Hematopoietic multipotent progenitor cell treated with erythropoietin and hydrocortisone succinate and interleukin-3 and kit ligand, for 4 days (in vitro differentiated cells): ENCODE measurements at places on chromosomes 1 and 21.

GRCh38 chr1:96510911-96511310 lies 210.7 kb upstream of the PTBP2 start:
- DNase-seq = no peak

DNA sequence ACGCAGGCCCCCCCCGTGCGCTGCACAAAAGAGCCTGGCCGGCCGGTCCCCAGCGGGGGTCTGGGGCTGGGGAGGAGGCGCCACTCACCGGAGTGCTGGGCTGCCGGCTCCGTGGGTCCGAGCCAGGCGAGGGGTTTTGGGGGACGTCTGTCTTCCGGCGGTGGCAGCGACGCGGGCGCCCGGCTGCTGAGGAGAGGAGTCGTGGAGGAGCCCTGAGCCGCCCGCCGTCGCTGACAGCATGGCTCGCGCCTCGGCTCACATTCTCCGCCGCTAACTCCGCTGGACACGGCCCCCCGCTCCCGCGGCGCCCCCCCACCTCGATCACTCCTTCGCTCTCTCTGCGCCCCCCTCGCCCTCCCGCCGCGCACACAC lies 649 bp downstream of the AHDC1 start:
- peak; percentile 60 for DNase-seq

DNA sequence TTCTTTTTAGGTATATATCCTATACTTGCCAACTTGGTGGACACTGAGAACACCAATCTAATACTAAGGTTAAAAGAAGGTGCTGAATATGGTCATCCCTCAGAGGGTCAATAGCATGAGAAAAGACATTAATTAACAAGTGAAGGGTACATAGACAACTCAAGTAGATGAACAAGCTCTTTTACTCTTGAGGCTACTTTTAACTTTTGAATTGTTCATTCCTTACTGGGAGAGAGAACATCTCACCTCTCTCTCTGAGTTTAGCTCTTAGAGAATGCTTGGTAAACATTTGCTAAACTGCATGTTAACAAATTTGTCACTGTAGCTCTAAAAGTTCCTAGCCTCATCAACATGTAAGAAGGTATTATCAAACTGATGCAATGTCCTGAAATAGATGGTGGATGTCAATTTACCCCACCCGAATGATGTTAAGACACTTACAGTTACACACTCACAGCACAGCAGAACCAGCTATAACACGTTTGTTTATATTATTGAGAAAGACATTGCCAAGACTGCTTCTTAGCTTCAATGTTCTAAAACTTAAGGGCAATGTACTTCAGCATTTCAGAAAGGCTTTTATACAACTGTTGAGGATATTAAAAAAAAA lies 35.9 kb downstream of the HEATR1 start:
- no peak for DNase-seq

DNA sequence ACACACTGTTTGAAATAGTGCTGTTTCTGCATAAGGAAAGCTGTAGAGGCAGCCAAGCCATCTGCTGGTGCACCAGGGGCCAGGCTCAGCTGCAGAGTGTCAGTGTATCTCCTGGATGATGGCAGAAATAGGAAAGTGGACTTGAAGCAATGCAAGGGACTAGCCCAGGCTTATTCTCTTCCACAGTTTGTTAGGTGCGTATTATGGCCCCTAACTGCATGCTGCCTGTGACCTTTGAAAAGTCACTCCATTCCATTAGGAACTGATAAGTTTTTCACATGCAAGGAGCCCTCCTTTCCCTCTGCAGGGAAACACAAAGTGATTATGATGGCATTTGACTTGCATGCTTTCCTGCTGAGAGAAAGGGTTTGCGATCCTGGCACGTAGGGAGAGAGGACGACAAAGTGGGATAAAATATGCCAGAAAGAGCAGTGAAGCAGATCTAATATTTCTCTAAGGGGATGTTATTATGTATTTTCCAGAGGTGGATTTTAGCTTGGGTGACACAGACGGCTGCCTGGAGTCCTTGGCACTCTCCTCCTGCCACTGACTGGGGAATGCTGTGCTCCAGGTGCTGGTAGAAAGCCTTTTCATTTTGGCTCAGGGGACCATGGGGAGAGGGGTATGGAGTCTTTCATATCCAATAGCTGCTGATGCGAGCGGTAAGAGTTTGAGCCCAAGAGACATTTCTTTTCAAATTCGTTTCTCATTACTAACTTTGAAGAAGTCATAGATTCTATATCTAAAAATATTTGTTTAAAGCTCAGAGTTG lies 402.1 kb upstream of the B3GALT2 start:
- no peak for DNase-seq

DNA sequence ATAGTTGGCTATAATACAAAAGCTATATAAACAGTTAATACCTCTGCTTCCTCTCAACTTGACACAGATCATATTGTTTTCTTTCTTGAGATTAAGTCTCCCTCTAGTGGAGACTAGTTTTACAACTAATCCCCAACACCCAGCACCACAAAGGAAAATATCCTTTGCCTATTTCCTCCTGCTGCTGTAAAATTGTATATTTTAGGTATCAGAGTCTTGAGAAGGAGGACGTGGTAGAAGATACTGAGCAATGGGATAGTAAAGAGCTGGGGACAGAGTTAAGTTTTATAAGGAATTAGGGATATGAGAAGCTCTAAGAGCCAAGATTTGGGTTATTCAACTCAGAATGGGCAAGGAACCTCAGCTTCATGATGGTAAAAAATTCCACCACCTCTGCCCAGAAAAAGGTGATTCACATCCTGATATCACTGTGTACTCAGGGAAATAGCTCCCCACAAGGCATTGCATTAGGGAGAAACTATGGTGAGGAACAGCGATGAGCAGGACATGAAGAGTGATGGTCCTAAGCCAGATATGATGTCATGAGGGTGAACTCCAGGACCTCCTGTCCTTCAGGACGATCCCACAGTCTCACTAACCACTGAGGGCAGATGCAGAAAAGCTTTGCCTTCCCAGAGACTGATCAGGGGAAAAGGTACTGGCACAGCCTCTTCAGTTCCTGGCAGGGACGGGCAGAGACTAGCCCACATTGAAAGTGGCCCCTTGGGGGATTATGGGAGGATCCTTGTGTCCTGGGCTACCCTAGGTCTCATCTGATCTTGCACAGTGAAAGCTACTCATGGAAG lies 14.7 kb upstream of the CFAP126 start:
- DNase-seq = peak; percentile 88

- no peak for DNase-seq
These were observed 24.9 kb downstream of the CHML start for GRCh38 chr1:241615043-241615974.

DNA sequence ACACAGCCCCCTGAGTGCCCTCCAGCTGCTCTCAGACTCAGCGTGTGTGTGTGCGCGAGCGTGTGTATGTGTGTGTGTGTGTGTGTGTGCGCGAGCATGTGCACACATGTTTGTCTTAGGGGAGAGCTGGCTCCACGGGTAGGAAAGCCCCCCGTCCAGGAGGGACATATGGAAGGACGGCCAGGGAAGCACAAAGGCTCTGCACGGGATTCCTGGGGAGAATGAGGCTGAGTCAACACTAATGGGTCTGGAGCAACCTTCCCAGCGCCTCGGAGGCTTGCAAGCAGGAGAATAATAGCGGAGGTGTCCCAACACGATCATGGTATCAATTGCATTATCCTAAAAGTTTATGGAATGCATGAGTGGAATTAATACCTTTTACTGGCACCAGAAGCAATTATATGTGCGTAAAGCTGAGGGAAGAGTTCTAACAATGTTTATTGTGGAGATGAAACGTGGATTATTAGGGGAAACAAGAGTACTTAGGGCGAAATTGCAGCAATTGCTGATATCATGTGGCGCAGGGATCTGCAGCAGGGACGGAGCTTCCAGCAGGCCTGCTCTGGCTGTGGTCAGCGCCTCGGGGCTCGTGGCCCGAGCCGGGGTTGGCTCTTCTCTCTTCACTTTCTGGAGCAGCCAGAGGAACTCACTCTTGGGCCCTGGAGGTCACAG lies 40.3 kb upstream of the CCDC27 start:
- DNase-seq = no peak

- DNase-seq = no peak
These were observed 76.5 kb downstream of the BCAR3 start for GRCh38 chr1:93605026-93605568.

- DNase-seq = no peak
These were observed 431.5 kb downstream of the LMO4 start for GRCh38 chr1:87760155-87760554.

- DNase-seq = no peak
These were observed 36.7 kb upstream of the TARDBP start for GRCh38 chr1:10975567-10976326.

- DNase-seq = no peak
These were observed 30.8 kb downstream of the LRRC53 start for GRCh38 chr1:74481607-74482006.

DNA sequence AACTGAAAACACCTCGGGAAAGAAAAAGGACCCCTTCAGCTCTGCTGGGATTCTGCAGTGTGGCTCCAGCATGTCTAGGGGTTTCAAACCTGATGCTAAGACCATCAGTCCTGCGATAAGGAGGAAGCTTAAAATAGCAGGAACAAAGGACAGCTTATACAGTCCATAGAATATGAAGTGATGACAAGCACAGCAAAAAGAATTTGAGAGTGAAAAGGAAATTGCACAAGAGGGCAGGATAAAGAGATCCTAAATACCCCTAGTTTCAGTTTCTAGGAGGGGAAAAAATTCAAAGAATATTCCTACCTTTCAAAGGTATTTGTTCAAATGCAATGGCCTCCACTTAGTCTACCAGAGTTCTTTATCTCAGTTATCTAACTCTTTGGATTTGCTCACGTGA lies 171.4 kb downstream of the TGFB2 start:
- no peak for DNase-seq

DNA sequence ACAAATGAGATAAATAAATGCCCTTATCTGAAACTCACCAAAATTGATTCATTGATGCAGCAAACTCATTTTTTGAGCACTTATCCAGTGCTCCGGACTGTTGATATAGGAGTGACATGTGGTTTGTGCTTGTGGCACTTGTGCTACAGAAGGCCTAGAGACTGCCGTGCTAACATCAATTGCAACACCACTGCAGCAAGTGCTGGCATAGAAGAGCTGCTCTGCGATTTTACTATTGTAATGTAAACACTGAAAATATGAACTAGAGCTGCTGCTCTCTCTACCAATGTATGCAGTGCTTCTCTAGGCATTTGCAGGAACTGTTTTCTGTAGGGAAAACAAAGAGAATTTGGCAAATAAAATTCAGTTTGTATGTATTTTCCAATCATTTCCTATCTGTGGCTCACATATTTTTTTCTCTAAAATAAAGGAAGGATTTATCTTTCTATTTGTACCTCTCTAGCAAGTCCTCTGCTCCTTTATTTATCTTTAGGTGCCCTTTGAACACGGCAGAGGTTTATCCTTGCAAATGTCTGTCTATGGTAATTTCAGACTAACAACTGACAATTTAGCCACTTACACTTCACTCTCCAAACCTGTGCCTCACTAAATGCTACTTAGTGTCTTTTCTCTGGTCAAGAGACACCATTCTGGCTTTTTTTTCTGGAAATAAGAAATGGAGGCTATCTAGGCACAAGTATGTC lies 409.5 kb upstream of the ADGRL2 start:
- DNase-seq = no peak

- DNase-seq = no peak
These were observed 37.2 kb downstream of the TTLL7 start for GRCh38 chr1:83961571-83962295.

GRCh38 chr1:100502052-100502792 lies 35.7 kb upstream of the GPR88 start:
- no peak for DNase-seq
